ENCODE measurements at places on chromosomes 11 and 22. TPM values are rescaled to one million over a fixed set of nuclear protein-coding genes. Genes with fewer than 3 reads are reported as not detected.

Gene SAAL1
- 23.3 TPM for total RNA-seq

Gene CEND1
- total RNA-seq: not detected

Gene OR10D3
- not detected for total RNA-seq

Gene KRTAP5-8
- total RNA-seq: not detected

Gene SCGB1D2
- not detected for total RNA-seq
